ENCODE measurements at places on chromosomes 11 and 22.

- DNase-seq = no peak
These were observed 30.4 kb downstream of the SEZ6L start for GRCh38 chr22:26199665-26200064.

DNA sequence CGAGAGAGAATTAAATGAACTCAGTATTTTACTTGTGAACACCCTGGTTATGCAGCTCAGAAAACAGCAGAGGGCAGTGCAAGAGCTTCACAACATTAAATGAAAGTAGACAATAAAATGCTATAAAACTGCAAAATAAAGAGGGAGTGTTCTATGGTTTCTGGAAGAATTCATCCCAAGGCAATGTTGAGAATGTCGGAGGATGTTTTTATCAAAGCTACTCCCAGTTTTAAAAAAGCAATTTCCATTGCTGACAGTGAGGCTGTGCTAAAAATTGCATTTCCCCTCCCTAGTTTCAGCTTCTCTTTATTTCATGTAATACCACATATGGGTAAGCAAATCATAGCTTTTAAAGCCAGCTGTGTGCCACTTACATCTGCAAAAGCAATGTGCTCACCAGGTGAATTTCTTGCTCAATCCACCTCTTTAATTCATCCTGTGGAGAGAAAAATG, 296.8 kb downstream of the RAB38 start:
- DNase-seq = no peak

DNA sequence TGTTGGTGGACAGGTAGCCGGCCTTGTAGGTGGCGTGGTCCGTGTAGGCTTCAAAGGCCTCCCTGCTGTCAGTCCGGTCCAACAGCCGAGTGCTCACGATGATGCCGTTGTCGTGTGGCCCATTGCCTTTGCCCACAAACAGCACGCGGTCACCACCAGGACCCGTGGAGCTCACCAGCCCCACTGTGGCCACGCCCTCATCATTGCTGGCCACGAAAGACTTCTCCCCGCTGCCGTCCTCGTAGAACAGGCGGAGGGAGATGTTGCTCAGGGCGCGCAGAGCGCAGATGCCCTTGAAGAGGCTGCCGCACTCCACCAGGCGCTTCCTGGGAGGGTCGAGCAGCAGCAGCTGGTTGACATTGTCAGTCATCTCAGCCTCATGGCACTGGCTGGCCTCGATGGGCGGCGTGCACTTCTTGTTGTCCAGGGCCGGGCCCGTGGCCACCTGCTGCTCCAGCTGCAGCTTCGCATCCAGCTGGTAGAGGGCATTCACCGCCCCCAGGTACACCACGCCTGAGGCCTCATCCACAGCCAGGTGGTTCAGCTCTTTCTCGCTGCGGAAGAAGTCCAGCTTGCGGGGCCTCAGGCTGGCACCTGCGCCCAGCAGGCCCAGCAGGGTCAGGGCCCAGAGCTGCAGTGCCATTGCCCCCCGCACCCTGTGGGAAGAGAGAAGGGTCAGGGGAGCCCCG, 17.4 kb downstream of the PLXNB2 start:
- no peak for DNase-seq

GRCh38 chr22:26949193-26949592, 291.8 kb downstream of the MIAT start:
- DNase-seq = peak; percentile 2

- no peak for DNase-seq
These were observed 7.4 kb downstream of the B4GALNT4 start for GRCh38 chr11:376531-377173.

DNA sequence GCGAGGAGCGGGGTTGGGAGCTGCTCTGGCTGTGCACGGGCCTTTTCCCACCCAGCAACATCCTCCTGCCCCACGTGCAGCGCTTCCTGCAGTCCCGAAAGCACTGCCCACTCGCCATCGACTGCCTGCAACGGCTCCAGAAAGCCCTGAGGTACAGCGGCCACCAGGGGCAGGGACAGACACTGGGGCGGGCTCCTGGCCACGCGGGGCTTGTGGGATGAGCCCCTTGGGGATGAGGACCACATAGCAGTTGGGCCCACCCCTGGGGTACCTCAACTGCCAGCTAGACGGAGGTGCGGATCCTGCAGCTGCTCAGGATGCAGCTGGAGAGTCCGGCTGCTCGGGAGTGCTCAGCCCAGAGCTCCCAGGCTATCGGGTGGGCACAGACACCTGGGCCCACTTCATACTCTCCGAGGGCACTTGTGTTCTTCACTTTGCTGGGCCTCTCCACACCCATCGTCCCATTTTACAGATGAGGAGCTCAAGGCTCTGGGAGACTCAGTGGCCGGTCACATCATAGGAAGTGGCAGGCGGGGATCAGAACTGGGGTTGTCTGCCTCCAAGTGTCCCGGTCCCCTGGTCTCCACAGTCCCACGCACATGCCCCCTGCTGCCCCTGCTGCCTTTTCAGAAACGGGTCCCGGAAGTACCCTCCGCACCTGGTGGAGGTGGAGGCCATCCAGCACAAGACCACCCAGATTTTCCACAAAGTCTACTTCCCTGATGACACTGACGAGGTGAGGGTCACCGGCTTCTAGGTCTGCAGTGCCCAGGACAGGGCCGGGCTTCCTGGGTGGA, 77.6 kb downstream of the MYO7A start:
- DNase-seq = no peak

DNA sequence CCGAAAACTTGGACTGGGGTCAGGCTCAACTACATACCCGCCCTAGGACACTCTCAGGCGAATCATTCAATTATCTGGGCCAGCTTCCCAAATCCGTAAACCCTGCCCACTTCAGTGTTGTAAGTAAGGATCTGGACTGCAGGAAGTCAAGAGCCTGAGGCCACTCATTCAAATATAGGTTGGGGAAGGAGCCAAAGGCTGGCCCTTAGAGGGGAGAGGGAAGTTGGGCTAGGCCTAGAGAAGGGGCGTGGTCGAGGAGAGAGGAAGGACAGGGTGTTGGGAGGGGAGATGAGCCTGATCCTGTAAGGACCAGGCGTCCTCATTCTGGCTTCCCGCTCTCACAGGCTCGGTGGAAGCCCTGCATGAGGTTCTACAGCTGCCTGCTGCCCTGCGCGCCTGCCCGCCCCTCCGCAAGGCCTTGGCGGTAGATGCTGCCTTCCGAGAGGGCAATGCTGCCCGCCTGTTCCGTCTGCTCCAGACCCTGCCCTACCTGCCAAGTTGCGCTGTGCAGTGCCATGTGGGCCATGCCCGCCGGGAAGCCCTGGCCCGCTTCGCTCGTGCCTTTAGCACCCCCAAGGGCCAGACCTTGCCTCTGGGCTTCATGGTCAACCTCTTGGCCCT, 3.0 kb downstream of the SAC3D1 start:
- no peak for DNase-seq

DNA sequence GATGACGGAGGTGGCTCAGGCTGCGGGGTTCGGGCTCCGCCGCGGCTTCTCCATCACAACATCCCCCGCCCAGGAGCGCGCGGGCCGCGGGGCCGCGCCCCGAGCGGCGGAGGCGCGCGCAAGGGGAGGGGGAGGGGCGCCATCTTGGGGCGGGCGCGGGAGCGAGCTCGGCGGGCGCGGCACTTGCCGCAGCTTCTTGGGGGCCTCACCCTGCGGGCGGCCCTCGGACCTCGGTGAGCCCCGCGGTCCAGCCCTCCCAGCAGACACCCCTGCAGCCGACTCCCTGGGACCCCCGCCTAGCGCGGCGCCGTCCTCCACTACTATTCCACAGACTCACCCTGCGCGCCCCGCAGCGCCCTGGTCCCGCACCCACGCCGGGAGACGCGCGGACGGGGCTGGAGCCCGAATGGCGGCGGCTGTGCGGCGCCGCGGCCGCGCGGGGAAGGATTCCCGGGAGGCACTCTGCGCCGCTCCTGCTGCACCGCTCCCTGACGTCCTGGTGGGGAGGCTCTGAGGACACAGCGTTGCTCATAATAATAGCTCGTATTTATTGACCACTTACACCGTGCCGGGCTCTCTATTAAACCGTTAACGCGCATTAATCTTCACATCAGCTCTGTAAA, at the start of gene APBB1:
Gene APBB1 (minus strand): TSS at position 86 of the 623 bp plus-strand sequence. CDS start 7,747 bp downstream, outside the sequence.
- peak; percentile 47 for DNase-seq

All from stimulated activated CD4-positive, alpha-beta T cell treated with anti-CD3 and anti-CD28 coated beads, Interleukin-12 subunit alpha, Interleukin-12 subunit beta, amount 100 ng/mL, for 48 hours (primary cell).